ENCODE measurements at places on chromosomes 1 and 21.

DNA sequence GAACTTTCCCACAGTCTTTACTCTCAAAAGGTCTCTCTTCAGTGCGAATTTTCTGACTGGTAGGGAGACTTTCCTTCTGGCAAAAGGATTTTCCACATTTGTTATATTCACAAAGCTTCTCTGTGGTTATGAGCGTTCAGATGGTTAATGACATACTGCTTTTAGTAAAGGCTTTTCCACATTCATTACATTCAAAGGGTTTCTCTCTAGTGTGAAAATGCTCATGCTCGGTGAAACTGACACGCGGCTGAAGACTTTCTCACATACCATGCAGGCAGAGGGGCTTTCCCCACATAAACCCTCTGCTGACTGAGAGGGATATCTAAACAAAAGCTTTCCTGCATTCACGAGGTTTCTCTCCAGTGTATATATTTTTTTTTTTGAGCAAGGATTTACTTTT lies 9.9 kb upstream of the KLF18 start:
- no peak for DNase-seq

DNA sequence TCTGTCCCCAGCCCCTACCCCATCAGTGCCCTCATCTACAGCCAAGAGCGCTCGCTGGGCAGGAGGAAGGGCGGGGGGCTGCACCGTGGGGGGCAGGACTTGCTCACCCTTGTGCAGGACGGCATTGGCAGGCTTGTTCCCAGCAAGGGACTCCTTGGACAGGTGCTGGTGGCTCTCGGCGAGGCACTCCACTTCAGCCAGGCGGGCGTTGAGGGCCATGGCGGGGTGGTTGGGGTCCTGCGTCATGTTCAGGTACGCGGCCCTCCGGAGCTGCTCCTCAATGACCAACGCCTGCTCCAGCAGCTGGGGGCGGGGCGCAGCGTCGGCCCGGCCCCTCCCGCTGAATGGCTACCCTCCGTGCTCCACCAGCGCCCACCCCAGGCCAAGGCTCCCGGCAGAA lies 64.0 kb downstream of the KCNAB2 start:
- no peak for DNase-seq

- DNase-seq: peak; percentile 40
These were observed 23.0 kb downstream of the ACTA1 start for GRCh38 chr1:229410692-229411433.

- DNase-seq: no peak
These were observed 23.2 kb downstream of the ADORA1 start for GRCh38 chr1:203150511-203151297.

DNA sequence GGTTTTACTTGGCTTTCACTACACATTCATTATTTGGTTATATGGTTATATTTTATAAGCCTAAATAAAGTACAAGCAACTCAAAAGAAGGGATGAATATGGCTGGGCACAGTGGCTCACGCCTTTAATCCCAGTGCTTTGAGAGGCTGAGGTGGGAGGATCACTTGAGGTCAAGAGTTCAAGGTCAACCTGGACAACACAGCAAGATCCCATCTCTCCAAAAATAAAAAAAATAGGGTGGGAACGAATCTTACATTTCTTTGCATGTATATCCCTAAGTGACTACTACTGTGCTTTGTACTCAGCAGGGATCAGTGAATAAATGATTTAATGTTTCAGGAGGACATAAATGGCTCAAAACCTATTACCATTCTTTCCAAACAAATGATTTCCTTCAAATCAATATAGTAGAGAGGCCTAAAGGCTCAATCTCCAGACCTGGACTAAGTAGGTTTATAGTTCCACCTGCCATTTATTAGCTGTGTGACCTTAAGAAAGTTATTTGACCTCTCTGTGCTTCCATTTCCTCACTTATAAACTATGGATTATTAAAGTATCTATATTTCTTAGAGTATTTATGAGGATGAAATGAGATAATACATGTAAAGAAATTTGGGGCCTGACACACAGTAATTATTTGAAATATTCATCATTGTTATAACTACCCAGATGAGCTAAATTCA lies 28.3 kb downstream of the TGFBR3 start:
- no peak for DNase-seq

DNA sequence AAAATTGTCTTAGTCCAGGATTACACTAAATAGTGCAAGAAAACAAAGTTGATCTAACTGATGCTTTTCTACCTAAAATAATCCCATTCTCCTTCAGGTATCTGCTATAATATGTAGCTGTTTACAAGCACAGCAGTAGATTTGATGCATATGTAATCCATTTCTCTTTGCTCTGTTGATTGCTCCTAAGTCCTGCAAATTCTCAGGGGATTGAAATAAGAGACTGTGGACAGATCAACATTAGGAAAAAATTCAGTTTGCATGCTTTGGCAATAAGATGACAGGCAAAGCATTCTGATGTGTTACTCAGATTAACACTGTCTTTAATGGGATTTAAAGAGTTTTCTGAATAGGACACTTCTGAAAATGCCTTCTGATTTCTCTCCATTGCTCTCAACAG lies 34.7 kb downstream of the RNF11 start:
- peak; percentile 45 for DNase-seq

DNA sequence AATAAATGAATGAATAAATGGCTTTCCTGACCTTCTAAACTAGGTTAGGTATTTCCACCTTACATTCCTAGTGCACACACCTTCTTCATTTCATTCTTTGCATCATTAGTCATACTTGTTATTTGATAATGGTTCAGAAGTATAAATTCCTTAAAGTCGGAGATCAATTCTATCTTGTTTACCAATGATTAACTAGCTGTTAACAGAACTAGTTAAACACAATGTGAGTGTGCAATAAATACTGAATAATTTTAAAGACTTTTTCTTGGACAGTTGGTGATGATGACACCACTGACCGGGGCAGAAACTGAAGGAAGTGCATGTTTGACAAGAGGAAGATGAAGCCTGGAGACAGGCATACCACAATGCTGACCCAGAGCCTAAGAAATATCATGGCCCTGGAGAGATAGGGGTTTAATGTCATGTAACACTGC lies 207.1 kb upstream of the DEPDC1 start:
- DNase-seq: no peak

- no peak for DNase-seq
These were observed 14.3 kb downstream of the LMX1A start for GRCh38 chr1:165342168-165342567.

DNA sequence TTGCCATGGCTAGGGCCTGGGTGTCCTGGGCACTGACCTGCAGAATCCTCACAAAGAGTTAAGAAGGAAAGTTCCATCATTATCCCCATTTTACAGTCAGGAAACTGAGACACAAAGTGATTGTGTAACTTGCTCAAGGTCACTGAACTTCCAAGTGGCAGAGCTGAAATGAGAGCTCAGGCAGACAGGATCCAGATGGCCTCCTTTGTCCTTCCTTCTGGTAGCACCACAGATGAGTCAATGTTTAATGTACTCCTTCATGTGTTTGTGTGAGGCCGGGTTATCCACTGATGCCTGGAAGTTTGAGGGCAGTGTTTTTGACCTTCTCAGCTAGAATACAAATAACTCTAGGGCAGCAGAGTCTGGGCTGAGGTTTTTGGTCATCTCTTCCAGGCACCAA lies 207.0 kb downstream of the TNR start:
- DNase-seq: no peak

DNA sequence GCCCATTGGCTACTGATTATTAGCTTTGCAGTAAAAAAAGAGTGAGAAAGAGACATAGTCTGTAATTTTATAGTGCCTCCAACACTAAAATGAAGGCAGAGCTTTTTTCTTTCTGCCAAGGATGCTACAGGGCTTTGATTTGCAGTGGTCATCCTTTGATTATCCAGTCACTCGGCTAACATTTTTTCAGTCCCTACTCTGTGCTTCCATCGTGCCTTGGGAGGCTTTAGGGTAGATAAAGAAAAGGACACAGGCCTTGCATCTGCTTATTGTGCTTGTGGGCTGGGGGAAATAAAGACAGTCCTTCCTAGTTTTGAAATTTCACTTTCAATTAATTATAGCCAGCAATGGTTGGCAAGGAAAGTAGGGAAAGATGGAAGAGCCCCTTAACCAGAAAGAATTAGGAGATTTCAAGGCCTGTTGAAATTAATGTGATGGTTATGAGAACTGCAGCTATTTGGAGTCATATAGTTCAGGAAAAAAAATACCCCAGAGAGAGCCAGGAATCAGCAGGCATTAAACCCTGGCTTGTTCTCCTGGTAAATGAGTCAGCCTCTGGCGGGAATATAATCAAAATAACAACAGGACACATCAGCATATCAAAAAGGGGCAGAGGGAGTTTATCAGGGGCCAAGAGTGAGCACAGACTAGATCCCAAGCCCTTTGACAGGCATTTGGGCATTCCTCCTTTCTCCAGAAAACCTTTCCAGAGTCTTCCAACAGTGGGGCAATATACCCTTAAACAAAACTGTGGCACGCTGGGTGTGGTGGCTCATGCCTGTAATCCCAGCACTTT lies 27.4 kb downstream of the CACHD1 start:
- no peak for DNase-seq

GRCh38 chr1:3073489-3074296 lies 4.7 kb downstream of the PRDM16 start:
- no peak for DNase-seq

- DNase-seq: no peak
These were observed 120.3 kb downstream of the ZBTB18 start for GRCh38 chr1:244171241-244171985.

GRCh38 chr1:93137604-93138292 lies 42.5 kb downstream of the TMED5 start:
- DNase-seq: no peak

DNA sequence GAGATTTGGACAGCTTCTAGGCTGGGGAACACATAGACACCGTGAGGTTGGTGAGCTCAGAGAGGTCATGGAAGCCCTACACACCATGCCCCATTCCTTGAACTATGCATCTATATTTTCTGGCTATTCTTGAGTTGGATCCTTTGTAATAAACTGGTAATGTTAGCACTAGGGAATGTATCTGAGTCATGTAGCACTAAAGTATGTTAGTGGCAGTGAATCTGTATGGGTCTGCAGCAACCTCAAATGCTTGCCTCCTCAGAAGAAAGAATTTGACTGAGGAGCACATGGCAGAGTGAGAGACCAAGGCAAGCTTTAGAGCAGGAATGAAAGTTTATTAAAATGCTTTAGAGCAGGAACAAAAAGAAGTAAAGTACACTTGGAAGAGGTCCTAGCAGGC lies 43.7 kb upstream of the LRRC7 start:
- DNase-seq: peak; percentile 85

GRCh38 chr21:28674763-28675162 lies 317.9 kb downstream of the LTN1 start:
- no peak for DNase-seq

GRCh38 chr1:162068301-162068700 lies 1.2 kb upstream of the NOS1AP start:
- DNase-seq: no peak

- no peak for DNase-seq
These were observed 772 bp downstream of the ADAM15 start for GRCh38 chr1:155051777-155052398.

DNA sequence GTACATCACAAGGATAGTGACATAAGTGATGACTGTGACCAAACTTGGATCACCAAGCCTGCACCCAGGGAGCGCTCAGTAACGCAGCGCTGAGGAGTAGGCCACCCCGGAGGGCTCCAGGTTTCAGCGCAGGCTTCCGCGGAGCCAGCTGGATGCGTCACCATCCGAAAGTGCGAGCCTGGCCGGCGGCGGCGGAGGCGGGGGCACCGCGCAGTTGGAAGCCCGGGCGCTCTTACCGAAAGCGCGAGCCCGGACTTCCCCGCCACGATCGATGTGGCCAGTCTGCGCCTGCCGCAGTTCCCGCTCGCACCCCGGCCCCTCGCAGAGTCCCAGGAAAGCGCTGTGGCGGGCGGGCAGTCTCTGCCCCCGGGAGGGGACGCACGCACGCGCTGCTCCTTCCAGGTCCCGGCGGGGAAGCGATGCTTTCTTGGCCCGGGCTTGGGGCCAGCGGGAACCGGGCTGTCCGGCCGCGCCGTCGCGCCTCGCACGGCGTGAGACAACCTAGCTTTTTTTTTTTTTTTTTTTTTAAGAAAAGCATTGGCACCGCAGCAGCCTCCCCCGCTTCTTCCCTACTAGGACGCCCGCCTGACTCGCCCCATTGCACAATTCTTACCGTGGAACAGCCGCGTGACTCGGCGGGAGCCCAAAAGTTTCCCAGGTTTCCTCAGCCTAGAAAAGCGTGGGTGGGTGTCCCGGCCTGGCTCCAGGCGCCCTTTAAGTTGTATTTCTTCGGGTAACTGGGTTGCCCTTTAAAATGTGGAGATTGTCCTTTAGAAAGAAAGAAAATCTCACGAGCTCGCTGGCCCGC lies 36.4 kb upstream of the JAK1 start:
- DNase-seq: peak; percentile 73

DNA sequence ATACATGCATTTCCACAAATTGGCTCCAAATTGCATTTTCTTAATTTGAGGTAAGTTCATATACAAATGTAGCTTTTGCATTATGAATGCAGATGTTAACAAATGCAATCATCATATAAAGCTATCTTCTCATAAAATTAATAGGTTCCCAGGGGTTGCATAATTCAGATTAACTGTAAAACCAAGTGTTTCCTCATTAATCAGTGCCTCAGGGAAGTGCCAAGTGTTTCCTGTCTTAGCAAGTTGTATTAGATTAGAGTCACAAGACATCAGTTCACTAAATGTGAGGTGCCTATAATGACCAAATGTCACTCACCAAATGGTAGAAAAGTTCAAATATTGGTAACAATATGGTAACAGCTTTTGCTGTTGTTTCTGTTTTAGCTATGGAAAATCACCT lies 140.8 kb downstream of the PTGER3 start:
- no peak for DNase-seq

GRCh38 chr1:159970932-159971342 lies 16.9 kb upstream of the SLAMF9 start:
- no peak for DNase-seq

- DNase-seq: peak; percentile 81
These were observed at the start of gene ARHGEF2 for GRCh38 chr1:155978325-155978972. Gene ARHGEF2, minus strand, starts transcription at chr1:155978547. Its CDS starts 120 bp downstream, at chr1:155978427.

GRCh38 chr1:8456991-8457390 lies 139.1 kb downstream of the SLC45A1 start:
- DNase-seq: no peak

DNA sequence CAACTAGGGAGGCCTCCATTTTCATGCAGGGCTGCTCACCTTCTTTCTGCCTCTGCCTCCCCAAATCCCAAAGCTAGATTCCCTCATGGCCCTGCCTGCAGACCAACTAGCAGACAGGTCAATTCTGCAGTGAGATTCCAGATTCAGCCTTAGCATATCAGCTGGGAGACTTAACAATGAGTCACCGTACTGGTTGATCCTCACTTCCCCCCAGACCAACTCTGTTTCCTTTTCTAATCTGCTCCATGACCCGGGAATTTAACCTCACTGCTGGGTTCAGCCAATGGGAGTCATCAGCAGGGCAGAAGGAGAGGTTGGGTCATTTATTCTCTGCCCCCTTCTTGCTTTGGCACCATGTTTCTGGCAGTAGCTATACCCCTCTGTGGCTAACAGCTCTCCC lies 140.6 kb upstream of the GRIK3 start:
- no peak for DNase-seq

DNA sequence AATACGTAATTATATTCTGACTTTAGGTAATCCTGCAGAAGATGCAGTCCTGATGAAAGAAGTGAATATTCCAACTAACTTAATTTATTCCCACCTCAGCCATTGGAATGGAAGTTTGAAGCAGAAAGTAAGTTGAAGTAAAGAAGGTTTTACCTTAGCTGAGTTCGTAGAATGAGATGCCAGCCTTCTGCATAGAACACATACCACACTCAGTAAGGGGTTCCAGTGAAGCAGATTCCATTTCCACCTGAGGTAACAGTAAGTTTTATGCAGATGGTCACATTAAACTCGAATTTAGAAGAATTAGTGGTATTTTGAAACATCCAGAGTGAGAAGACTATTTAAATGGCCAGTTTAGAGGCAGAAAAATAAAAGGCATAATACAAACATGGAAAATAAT lies 20.2 kb downstream of the RBM11 start:
- DNase-seq: no peak

GRCh38 chr1:119132179-119132578 lies 8.3 kb downstream of the WARS2 start:
- DNase-seq: no peak
